CD4-positive, alpha-beta T cell treated with Interleukin-2 at 100 ng/mL for 4 hours (primary cell): ENCODE measurements at places on chromosomes 7 and 10.

DNA sequence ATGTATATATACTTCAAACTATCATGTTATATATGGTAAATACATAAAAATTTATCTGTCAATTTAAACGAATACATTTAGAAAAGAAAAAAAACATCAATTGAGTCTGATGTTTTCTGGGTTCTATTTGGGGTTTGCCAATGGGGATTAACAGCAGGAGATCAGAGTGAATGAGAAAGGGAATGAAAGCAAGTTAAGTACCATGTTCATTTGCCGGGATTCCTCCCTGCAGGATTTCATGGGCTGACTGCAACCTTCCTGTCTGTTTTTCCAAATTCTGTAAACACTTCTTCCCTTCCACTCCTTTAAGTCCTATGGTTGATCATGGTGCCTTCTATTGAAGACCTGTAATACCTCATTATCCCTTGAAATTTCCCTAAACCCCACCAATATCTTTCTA is 33.9 kb upstream of the SEMA3A start:
- DNase-seq = no peak

DNA sequence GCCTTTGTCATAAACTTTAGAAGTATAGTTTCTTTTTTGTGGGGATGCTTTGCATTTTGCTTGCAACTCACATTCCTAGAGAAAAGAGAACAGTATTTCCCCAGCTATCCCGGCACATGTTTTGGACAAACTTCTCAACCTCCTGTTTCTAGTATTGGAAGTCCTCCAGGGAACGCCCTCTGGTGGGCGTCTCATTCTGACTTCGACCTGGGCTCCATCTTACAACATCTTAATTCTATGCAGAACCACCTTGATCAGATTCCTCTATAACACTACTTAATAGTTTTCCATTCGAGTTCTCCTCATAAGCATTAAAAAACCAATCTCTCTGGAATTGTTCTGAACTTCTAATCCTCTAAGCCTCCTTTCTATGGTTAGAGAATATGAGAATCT is 139.5 kb upstream of the FZD8 start:
- no peak for DNase-seq

- no peak for DNase-seq
Observed at GRCh38 chr10:36089790-36090440, 447.8 kb upstream of the FZD8 start.

DNA sequence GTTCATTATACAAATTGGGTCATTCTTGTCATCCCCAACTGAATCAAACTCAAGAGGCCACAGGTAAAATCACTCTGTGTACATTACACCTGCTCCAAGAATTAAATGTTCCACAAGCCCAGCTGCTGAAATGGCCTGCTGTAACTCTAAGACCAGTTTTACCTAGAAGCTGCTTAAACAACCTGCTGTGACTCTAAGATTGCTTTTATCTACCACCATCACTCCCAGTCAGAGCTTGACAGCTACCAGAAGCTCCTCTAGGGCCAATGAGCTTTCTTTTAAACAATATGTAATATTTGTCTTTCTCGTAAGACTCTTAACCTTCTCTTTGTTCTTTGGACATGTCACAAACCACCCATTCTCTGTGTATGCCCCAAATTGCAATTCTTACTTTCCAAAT is 141.8 kb upstream of the LRGUK start:
- DNase-seq = no peak

- DNase-seq = no peak
Observed at GRCh38 chr10:101414034-101414433, 60.1 kb downstream of the BTRC start.

DNA sequence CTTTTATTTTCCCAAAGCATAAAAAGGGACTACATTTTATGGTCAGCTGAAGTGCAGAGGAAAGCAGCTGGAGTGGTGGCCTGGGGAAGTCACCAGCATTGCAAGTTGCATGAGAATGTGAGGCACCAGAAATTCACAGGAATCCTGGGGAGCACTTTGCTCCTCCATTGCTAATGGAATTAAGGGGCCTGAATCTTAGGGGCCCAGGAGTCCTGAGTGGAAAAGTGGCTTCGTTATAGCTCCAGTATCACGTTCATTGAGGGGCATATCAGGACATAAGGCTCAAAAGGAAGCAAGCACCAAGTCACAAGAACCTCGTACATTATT is 53.0 kb upstream of the LRRC17 start:
- no peak for DNase-seq

- DNase-seq = no peak
Observed at GRCh38 chr10:113485736-113486135, 67.1 kb upstream of the HABP2 start.

- no peak for DNase-seq
Observed at GRCh38 chr10:29692121-29692539, 57.4 kb upstream of the SVIL start.

- no peak for DNase-seq
Observed at GRCh38 chr7:1637155-1637554, 32.9 kb upstream of the ELFN1 start.

DNA sequence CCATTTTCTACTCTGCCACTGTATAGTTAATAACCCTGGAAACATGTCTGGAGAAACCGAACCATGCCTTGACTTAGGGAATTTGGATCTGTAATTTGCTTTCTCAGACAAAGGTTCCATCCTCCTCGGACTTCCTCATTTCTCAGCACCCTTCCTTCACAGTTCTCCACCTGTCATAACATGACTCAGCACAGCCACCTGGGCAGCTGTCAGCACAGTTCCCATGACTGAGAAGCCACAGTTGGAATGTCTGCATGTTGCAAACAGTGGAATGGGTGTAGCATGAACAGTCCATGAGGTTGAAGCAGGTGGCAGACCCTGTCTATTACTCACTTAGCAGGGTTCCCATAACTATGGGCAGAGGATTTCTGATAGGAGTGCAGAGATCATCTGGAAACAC is 634 bp upstream of the OR9A4 start:
- DNase-seq = no peak

GRCh38 chr7:132463922-132464321 is 112.3 kb downstream of the PLXNA4 start:
- no peak for DNase-seq
